Activated effector memory CD4-positive, alpha-beta T cell treated with anti-CD3 and anti-CD28 coated beads, Interleukin-2, amount 50 U/mL, for 16 hours (primary cell): ENCODE measurements at places on chromosomes 7 and 10.
A peak's percentile ranks its signal among the peaks of the same experiment; 100 is the strongest.

- DNase-seq, result no peak
These were observed 656.8 kb upstream of the ANKRD30A start for GRCh38 chr10:36468620-36469019.

DNA sequence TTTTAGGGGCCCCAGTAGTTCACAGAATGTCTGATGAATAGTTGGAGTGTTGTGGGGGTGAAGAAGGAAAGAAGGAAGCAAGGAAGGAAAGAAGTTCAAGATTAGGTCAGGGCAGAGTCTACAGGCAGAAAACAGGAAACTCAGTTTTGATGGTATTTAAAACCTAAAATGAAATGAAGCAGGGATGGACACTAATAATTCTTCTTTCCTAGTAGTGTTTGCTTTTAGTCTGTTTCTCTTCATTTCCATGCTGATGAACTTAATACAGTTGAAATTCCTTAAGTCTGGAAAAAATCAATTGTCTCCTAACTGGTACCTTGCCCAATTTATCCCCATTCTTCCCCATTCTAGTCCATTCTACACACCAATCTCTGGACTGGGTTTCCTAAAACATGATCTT, 59.0 kb upstream of the GSAP start:
- DNase-seq, result no peak

GRCh38 chr10:118966076-118966849, 63.3 kb upstream of the NANOS1 start:
- no peak for DNase-seq

GRCh38 chr7:75946207-75946855, 31.4 kb downstream of the POR start:
- DNase-seq, result no peak

- no peak for DNase-seq
These were observed 758.0 kb downstream of the TYW1 start for GRCh38 chr7:67754651-67755050.

DNA sequence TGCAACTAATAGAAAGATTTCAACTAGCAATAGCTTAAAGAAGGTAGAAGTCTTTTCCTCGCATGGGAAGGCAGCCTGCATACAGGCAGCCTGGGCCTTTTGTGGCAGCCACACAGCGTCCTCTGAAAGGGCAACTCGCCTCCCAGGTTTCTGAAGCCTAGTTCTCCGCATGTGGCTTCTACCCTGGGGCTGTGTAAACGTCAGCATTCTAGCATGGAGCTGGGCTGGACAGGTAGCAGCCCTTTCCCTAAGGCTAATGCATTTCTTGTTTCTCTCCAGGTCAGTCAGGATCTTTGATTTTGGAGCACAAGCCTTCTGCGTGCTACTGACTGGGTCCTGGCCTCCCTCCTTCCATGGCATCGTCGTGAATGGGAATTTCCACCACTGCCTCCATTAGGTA, 23.8 kb upstream of the SEC61G start:
- DNase-seq, result no peak

DNA sequence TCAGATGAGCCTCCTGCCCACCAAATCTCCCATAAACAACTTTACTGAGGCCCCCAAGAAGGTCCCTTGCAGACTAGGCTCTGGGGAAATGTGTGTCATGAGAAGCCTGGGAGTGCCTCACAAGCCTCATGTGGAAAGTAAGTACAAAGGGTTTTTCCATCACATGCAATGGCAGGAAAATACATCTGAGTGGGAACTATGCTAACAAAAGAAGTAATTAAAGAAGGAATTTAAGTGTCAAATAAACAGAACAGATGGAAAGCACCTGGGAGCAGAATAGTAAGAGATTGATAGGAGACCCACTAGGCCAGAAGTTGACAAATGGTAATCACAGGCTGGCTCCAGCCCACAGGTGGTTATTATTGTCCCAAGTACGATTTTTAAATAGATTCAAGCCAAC, 20.5 kb downstream of the GSAP start:
- no peak for DNase-seq

GRCh38 chr7:14851610-14852009, 50.9 kb downstream of the DGKB start:
- no peak for DNase-seq

- DNase-seq, result peak; percentile 16
These were observed 9.8 kb upstream of the DENND2A start for GRCh38 chr7:140650367-140650766.

GRCh38 chr7:78301407-78301806, 502.8 kb downstream of the PHTF2 start:
- no peak for DNase-seq
